Activated CD8-positive, alpha-beta memory T cell treated with anti-CD3 and anti-CD28 coated beads for 1 hour (primary cell): ENCODE measurements at places on chromosomes 4 and X.

- no peak for DNase-seq
These were observed 37.0 kb downstream of the MRPL1 start for GRCh38 chr4:77899607-77900006.

- no peak for DNase-seq
These were observed 17.8 kb downstream of the ZDHHC9 start for GRCh38 chrX:129825746-129826505.

GRCh38 chr4:128793859-128794672 is 15.4 kb upstream of the JADE1 start:
- DNase-seq, result no peak

GRCh38 chr4:152967907-152968306 is 31.8 kb downstream of the FHDC1 start:
- DNase-seq, result no peak

DNA sequence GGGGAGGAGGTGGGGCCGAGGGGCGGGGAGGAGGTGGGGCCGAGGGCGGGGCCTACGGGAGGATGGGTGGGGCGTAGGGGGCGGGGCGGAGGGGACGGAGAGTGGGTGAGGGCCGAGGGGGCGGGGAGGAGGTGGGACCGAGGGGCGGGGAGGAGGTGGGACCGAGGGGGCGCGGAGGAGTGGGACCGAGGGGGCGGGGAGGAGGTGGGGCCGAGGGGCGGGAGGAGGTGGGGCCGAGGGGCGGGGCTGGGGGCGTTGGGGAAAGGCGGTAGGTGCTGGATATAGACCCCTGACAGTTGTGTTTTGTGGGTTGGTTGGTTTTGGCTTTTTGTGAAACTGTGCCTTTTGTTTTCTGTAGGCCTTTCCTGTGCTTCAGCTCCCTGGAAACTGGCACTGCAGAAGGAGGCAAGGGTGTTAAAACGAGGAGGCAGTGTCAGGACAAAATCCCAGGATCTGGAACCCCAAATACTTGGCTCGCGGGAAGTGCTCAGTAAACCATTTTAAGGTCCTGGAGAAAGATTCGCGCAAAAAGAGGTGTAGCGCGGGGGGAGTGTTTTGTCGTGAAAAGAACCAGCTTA is 580 bp upstream of the MMGT1 start:
- DNase-seq, result peak; percentile 61

DNA sequence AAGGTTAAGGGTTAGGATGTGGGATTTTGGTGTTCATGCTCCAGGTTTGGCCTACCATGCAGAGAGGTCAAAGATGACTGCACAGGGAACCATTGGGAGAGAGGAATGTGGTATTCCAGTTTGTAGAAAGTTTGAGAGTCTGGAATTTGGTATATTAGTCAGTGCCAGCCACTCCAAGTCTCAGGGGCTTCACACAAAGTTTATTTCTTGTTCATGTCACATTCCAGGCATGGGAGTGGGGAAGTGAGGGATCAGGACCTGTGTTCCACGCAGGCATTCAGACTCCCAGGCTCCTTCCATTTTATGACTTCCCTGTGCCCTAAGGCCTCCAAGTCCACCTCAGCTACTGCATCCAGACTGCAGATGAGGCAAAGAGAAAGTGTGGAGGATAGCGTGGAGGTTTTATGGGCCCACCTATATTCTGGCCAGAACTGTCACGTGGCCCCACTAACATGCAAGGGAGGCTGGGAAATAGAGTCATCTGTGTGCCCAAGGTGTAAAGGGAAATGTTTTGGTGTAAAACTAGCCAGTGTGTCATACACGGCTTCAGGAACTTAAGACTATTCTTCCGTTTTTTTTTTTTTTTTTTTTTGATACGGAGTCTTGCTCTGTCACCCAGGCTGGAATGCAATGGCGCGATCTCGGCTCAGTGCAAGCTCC is 140.6 kb upstream of the SCML1 start:
- DNase-seq, result no peak

DNA sequence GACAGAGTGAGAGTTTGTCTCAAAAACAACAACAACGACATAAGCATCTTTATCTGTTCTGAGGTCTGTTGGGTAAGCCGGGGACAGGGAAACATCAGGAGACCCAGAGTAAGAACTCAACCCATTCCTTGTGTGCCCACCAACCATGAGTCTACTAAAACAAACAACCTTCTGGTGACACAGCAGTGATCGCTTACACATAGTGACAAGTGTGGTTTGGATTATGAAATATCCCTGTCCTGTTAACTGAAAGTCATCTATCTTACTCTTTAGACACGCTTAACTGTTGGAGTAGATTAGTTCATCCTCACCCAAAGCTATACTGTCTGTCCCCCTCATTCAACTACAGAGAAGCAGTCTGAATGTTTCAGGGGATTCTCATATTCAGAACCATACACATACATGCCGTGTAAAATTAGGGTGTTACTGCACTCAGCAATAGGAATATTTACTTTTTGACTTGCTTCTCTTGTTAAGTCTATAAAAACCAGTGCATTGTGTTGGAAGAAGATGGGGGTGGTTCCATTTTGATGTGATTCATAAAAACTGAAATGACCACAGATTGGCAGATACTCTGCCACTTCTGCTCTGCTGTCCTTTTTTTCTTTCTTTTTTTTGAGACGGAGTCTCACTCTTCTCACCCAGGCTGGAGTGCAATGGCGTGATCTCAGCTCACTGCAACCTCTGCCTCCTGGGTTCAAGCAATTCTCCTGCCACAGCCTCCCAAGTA is 27.4 kb downstream of the PHKA2 start:
- no peak for DNase-seq

DNA sequence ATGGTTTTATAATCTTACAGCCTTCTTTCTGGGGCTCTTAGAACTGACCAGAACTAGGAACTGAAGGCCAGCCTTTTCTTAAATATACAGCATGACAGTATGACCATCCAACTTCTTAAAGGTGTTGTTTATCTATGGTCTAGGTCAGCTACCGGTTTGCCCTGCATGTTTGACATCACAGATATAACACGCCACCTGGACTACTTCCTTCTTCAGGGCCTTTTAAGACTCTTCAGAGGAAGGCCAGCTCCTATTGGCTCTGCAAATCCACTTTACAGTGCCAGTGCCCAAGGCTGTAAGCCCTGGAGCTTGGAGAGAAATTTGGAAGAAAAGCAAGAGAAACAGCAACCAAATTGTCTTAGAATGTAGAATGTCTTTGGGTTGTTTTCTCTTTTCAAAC is 185.5 kb downstream of the MGST2 start:
- no peak for DNase-seq
